ENCODE measurements at places on chromosomes 13 and 19.

DNA sequence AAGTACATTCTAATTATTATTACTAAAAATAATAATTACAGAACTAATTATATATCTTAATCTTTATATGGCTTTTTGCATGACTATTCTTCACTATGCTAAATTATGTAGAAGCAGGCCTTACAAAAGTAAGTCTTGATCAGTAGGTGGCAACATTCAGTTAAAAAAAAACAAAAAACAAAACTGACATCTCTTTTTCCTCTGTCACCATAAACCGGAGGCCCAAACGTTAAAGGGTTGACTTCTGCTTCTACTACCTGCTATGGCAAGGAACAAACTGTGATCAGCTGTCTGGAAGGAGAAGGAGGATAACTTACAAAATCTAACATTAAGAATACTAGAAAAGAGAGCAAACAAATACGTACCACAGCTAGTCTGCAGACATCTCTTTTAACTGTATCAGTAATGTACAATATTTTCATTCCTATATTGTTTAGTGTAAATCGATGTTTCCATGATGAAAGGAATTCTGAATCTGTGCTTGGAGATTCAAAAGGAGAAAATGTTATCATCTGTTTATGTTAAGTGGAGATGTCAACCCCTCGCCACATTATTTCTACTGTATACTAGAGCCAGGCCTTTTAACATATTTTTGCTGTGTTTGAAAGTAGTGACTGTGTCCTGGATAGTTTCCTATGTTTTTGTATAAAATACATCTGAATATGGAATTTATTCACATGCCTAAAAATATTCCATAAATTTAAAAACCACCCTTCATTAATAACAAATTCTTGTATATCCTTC, 1525.4 kb downstream of the SLITRK1 start:
- no peak for DNase-seq

GRCh38 chr19:19750842-19751790, 18.2 kb upstream of the ZNF14 start:
- no peak for DNase-seq

- DNase-seq = no peak
These were observed 63.4 kb downstream of the ACSBG2 start for GRCh38 chr19:6198896-6199239.

GRCh38 chr13:34357435-34358232, 539.7 kb downstream of the RFC3 start:
- no peak for DNase-seq

DNA sequence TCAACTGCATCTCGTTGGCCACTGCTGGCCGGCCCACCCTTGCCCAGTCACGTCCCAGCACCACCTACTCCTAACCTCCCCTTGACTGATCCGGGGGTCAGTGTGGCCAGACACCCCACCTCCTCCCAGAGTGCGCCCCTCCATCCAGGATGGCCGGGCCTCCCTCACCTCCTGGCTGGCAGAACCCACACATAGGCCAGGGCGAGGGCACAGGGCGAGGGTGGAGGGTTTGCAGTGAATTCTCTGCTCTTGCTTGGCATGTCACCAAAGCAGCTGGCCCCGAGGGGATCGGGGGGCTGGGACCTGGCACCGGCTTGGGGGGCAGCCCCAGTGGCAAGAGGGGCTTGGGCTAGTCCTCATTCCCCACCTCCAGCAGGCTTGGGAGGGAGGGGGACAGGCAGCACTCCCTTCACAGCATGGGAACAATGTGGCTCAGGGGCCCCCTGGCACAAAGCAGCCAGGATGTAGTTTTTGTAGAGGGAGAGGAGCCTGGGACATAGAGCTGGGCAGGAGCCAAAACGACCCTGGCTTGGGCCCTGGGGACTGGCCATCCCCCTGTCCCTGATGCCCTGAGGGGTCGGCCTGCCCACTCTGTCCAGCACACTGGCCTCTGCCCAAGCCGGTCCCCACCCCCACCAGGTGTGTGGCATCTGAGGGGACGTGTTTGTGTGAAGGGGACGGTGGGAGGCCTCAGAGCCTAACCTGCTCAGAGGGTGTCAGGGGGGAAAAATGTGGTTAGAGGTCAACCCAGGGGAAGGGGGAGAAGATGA, 28.5 kb upstream of the ASF1B start:
- no peak for DNase-seq
